ENCODE measurements at places on chromosomes 5 and 9.

DNA sequence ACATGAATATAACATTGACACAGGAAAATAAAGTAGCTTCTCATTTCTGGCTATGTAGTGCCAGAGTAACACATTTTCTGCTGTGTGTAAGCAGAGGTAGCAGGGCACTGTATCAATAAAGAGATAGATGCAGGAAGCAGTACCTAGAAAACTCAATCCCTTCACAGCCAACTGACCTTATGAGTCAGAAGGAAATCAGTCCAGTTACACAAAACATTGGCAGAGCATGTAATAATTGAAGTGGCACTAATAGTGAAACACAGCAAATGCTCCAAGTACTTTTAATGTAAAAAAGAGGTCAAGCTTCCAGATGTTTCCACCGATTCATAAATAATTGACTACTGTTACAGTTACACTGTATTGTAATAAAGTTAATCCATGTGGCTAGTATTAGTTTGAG lies 706.6 kb downstream of the EFNA5 start:
- DNase-seq, result no peak

- no peak for DNase-seq
Measured at GRCh38 chr5:169686137-169686536, 49.1 kb downstream of the DOCK2 start.

DNA sequence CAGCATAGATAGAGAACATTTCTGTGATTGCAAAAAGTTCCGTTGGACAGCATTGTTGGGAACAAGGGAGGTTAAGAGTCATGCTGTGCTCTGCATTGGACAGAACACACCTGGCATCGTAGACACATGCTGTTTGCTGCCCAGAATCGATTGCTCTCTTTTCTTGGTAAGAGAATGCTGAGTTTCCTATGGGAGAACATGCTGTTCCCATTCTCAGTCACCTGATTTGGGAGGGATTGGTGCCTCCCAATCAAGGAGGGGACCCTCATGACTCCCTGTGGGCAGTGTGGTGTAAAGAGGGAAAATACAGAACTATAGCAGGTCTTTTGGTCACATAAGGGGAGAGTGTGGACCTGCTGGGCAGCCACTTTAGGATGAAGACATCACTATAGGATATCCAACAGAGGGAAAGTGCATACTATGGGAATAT lies 555.4 kb upstream of the CLINT1 start:
- no peak for DNase-seq

DNA sequence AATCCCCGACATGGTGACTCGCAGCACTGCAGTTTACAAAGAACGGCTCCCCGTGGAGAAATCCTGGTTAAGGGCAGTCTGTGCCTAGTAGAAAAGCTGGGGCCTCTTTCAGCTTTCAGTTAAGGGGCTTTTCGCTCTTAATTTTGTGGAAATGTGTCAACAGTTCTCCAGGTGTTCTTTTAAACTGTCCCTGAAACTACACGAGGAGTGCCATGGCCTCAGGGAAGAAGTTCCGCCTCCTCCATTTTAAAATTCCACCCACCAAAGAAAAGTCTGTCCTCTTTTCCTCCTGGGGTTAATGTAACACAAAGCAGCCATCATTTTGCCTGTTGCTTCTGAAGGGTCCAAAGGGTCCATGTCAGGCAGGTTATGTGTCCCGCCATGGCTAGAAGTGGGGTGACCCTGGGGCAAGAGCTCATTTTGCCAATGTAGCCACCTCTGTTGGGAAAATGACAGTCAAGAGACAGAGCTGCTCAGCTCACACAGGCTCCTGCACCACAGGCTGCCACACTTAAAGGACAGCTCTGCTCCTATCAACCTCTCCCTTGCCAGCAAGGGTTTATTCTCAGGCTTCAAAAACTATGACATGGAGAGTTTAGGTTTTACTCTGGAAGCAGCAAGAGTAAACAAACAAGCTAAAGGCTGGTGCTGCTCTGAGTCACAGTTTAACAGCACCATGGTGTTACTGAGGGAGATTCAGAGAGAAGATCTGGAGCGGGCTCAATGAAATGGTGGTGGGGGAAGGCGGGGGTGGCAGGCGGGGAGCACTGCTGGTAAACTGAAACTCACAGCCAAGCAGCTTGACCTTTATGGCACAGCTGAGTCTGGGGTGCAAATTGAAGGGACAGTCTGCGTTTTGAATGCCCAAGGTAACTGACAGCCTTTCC lies 3.2 kb downstream of the WHRN start:
- DNase-seq, result no peak

DNA sequence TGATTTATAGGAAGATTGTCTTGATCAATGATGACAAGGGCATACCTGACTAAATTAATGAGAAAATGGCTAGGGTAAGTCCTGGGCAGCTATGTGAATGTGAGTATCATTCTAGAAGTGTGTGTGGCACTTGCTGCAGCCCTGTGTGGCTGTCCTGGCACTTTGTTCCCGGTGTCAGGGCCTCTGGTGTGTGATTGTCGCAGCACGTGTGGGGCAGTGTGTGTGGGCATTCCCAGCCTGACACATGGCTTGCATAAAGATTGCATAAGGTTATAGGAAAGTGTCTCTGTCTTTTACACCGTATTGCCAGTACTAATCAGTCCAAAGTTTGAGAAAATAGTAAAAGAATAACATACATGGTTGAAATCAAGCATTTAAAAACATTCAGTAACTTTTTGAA lies 74.4 kb downstream of the TRIO start:
- DNase-seq, result no peak

DNA sequence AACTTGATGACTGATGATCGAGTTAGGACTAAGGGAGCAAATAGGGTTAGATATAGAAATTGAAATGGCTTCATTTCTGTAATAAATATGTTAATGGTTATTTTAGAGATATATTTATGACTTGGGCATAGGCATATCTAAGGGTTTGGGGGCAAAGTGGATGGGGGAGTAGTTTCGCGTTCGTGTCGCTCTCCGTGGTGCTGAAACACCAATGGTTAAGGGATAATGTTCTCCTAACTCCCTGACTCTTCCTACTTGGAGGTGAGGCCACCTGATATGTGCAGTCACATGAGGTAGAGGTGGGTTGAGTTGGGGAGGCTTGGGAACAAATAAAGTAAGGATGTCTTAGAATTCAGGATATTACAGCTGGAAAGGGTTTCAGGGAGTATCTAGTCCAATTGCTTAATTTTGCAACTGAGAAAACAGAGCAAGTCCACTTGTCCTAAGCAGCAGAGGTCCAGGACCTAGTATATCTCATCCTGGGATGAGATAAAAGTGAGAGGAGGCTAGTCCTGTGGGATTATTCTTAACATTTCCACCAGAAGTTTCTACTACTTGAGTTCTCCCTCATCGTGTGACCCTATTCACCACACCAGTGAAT lies 44.0 kb upstream of the MAP1B start:
- no peak for DNase-seq

- peak; percentile 87 for DNase-seq
Measured at GRCh38 chr9:131289301-131290035, at the start of gene PLPP7. TSS of gene PLPP7 (plus strand) at chr9:131289723. CDS start at chr9:131289998, 275 bp downstream.

GRCh38 chr5:153816870-153817269 lies 221.8 kb downstream of the FAM114A2 start:
- no peak for DNase-seq

DNA sequence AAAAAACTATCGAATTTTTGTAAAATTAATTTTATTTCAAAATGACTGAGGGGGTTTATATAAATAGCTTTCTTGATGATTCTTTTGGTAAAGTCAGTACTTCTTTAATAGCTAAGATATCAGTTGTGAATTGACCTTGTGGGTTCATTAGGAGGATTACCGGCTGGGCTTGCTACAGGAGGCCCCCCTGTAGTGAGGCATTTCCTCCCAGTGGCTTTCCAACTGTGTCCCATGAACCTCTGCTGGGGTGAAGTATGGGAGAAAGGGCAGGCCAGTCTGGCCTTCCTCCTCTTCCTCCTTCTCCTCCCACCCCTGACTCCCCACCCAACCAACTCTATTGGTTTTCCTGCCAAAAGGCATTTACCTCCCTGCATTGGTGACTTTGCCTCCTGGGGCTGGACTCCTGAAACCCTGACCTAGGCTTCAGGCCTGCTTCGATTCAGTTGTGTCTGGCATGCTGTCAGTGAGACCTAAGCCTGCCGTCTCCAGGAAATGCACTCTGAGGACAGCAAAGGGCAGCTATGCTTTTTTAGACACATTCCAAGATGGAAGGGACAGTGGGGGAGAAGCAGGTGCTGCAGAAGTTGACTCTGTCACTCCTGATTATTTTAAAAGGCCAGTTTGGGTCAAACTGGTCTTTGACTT lies 144.8 kb downstream of the HSPA4 start:
- no peak for DNase-seq

DNA sequence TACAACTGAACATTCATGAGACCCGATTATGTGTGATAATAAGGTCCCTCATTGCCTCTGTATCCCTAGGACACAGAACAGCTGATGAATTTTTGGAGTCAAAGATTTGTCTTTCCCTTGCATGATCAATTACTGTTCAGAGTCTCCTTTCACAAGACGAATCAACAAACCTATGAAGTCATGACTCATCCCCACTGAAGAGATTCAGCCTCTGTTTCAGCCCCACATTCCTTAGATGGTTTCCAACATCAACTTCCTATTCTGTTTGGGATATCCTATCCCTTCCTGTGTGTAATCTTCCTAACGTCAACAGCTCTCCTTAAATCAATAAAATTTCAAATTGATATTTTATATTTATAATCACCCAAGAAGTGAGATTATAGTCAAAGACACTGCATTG lies 199.0 kb downstream of the DNAH5 start:
- no peak for DNase-seq

- DNase-seq, result no peak
Measured at GRCh38 chr5:69468631-69469030, 24.0 kb upstream of the OCLN start.

DNA sequence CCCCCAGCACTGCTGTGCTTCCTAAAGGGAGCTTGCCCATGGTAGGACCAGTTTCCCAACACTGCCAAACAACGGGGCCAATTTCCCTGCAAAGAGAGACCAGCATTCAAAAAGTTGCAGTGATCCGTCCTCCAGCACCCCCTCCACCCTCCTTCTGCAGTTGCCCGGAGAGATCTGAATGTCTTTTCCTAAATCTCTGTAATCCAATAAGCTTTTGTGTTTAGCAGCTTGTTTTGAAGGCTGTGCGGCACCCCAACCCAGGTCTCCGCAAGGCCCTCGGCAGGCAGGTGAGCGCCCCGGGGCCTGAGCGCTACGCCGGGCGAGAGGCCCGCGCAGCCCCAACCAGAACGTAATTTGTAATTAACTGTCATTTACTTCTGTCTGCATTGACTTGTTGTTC lies 366.9 kb upstream of the IRX2 start:
- DNase-seq, result no peak

GRCh38 chr5:133944263-133945185 lies 23.9 kb downstream of the C5orf15 start:
- no peak for DNase-seq

- no peak for DNase-seq
Measured at GRCh38 chr5:6081727-6082210, 296.6 kb downstream of the MED10 start.

GRCh38 chr5:39100851-39101396 lies 26.7 kb upstream of the RICTOR start:
- DNase-seq, result no peak

- DNase-seq, result no peak
Measured at GRCh38 chr9:17723656-17724055, 144.8 kb downstream of the SH3GL2 start.

DNA sequence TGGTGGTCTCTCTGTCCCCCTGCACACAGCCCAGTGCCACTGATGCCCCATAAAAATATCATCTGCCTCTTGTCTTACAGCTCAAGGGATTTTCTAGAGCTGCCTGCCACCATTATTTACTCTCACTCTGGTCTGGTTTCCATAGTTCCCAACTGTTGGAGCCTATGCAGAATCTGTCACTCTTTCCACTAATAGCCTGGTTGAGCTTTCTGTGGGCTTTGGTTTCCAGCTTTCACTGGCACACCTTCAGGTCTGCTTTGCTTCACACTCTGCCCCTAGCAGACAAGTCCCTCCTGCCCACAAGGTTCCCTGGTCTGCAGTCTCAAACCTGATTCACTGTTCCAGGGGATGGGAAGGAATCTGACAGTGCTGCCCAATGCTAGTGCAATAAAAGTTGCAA lies 103.0 kb upstream of the FTMT start:
- no peak for DNase-seq

- DNase-seq, result no peak
Measured at GRCh38 chr9:81431641-81432040, 257.7 kb downstream of the TLE1 start.

- no peak for DNase-seq
Measured at GRCh38 chr9:77877976-77878375, 153.6 kb downstream of the GNAQ start.

- no peak for DNase-seq
Measured at GRCh38 chr5:129204525-129204924, 110.0 kb downstream of the ISOC1 start.

DNA sequence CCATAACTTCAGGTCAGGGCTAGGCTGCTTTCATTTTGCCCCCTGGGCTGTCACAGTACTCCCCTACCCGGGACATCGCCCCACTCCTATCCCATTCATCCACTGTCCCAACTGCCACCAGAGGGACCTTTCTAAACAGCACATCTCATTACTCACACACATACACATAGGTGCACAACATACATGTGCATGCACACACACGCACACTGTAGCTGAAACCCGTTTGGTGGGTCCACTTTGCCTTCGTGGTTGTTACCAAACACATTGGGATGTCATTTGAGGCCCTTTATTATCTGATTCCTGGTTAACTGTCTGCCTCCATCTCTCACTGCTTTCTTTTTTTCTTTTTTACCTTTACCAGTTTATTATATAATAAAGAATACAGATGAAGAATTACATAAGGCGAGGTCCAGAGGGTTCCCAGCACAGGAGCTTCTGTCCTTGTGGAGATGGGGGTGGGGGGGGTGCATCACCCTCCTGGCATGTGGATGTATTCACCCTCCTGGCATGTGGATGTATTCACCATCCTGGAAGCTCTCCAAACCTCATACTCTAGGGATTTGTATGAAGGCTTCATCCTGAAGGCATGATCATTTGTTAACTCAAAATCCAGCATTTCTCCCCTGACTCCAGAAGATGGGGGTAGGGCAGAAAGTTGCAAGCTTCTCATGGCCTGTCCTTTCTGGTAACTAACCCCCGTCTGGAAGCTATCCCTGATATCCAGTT lies 186.0 kb downstream of the GOLPH3 start:
- no peak for DNase-seq

GRCh38 chr5:175855041-175855720 lies 16.2 kb upstream of the CPLX2 start:
- DNase-seq, result no peak

- no peak for DNase-seq
Measured at GRCh38 chr5:82406205-82406773, 128.1 kb upstream of the RPS23 start.

- no peak for DNase-seq
Measured at GRCh38 chr5:133687212-133688061, 75.1 kb upstream of the FSTL4 start.

DNA sequence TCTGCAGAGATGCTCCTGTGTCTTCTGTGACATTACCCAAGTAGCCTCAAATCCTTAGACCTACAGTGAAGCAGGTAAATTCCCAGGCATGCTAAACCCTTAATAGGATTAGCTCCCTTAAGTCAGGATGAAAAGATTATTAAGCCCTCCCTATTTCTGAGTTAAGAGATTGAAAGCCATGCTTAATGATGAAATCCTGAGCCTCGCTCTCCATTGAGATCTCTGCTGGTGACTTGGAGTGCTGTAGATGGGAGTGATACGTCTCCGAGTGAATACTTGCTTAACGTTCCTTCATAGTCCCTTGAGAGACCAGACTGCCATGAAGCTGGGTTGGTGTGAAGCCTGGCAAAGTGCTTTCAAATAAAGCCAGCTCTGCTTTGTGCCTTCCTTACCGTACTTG lies 34.2 kb downstream of the AOPEP start:
- no peak for DNase-seq

- DNase-seq, result peak; percentile 72
Measured at GRCh38 chr9:129278391-129279237, 100.6 kb upstream of the IER5L start.

GRCh38 chr9:137731947-137732813 lies 113.4 kb downstream of the EHMT1 start:
- no peak for DNase-seq
